ENCODE measurements at places on chromosomes 7 and 10.
A peak's percentile ranks its signal among the peaks of the same experiment; 100 is the strongest.

- no peak for DNase-seq
Measured at GRCh38 chr7:139823959-139824521, 5.0 kb upstream of the TBXAS1 start.

DNA sequence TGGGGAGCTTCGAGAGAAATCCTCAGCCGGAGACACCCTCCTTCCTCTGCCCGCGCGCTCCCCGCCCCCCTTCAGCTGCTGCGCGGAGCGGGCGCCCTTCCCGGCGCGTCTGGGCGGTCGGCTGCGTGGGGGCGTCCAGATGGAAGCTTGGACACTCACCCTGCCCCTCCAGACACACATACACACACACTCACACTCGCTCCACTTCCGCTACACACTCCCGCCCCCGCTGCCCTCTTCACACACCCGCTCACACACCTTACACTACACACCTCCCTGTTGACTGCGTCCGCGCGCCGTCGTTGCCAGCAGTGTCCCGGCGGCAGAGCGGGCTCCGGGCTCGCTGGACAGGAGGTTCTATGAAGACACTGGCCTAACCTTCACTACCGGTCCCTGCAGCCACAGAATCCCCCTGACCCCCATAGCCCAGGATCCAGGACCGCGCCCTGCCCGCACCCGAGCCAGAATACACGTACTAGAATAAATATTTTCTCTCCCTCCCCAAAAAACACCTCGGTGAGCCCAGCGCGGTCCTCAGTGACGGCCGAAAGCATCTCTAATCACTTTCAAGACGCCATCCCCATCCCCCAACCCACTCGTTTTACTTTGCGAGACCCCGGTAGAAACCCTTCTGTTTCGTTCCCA lies 1.1 kb upstream of the EGR2 start:
- DNase-seq = no peak

GRCh38 chr7:104931181-104931781 lies 82.7 kb upstream of the KMT2E start:
- no peak for DNase-seq

- no peak for DNase-seq
Measured at GRCh38 chr7:26393818-26394217, 102.2 kb downstream of the SNX10 start.

DNA sequence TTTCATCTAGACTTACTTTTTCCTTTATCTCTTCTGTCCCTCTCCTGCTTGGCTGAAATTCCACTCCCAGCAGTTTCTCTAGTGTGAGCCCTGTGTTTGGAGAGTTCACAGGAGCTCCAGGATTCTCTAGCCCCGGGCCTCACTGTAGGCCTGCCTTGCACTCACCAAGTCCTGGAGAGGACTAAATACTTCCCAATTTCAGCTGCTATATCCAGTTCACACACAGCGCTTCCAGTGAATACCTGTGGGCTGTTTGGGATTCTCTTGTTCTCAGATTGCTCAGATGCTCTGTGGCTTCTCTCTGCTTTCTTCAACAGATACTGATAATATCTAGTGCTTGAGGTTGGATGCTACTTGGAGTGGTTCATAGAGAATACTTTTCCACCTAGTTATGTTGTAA lies 46.0 kb downstream of the MINPP1 start:
- no peak for DNase-seq

GRCh38 chr10:124162774-124163354 lies 69.5 kb upstream of the CHST15 start:
- DNase-seq = no peak

GRCh38 chr7:117171106-117171505 lies 151.8 kb downstream of the WNT2 start:
- DNase-seq = no peak

DNA sequence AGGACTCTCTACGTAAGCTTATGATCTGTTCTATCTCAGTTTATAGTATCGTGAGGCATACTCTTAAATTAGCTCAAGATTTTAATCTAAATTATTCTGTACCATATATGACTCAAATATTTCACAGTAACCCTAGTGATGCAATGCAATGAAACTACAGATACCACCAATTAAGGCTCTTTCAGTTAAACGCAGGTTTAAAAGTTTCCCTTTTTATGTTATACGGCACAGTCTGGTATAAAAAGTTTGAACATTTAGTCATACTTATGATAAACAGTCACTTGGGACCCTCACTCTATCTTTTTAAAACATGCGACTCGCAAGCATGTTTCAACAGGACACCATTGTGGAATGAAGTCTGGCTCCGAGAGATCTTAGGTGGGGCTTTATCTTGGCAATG lies 107.2 kb downstream of the CDK6 start:
- no peak for DNase-seq

DNA sequence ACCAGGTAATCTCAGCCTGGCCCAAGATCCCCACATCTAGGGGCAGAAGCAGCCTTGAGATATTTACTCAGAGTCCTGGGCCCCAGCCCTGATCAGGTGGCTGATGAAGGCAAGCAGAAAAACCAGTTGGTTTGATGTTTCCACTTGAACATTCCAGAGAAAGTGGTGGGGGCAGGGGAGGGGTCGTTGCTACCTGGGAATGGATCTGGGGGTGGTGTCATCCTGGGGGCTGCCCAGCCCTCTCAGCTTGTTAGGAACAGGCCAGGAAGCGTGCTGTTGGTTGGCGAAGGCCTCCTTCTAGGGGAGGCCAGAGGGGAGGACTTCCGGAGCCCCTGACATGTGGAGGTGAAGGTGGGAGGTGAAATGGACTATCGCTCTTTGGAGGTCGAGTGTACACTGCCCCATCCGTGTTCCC lies 3.7 kb upstream of the ABHD11 start:
- no peak for DNase-seq

DNA sequence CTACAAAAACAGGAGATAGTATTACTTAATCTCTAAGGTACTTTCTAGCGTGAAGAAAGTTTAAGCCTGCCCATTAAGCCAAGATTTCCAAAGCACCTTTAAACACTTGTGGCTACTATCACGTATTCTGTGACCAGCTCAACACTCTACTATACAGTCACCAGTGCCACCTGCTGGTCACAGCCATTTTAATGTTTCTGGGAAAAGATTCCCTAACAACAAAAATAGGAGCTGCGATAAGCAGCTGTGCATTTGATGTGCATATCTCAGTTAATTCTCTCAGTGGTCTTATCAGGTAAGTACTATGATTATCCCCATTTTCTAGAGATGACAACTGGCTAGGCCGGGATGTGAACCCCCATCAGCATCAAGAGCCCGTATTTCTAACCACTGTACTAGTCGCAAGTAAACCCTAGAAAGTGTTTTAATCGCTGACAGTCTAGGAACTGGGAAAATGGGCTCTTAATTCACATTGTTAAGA lies 860 bp downstream of the SEC31B start:
- peak; percentile 19 for DNase-seq

GRCh38 chr7:30114536-30115238 lies 20.1 kb upstream of the MTURN start:
- DNase-seq = no peak

GRCh38 chr10:20674926-20675325 lies 222.2 kb downstream of the NEBL start:
- no peak for DNase-seq

GRCh38 chr10:21130683-21131442 lies 233.8 kb upstream of the NEBL start:
- no peak for DNase-seq

DNA sequence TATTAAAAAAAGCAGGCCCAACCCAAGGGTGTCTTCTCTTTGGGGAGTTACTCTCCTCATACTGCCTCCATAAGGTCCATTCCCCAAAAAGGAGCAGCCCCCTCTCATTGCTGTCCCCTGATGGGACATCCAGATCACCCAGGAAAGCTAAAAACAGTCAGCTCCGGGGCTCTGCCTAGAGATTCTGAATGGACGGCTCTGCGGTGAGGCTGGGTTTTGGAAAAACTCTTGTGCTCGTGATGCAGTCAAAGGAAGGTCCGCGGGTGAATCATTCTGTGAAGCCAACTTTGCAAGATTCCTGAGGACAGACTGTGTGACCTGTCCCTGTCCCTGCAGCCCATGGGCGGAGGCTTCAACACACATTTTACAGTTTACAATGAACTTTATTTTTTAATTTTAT lies 351.5 kb downstream of the TYW1 start:
- DNase-seq = no peak

DNA sequence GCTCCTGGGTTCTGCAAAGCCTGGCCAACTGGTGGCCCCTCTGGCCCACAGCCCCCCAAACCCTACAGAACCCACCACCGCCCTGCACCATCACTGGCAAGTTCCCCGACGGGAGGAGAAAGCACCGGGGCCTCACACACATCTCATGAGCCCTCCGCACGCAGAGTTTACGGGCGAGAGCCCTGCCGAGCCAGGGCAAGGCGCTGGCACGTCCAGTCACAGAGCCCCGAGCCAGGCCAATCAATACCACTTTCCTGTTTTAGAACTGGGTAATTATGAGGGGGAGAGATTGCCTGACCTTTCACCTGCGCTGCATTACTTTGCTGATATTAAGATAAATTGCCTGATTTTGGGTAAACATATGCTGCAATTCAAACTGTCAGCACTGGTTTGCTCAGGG lies 113.3 kb downstream of the EBF3 start:
- DNase-seq = no peak

DNA sequence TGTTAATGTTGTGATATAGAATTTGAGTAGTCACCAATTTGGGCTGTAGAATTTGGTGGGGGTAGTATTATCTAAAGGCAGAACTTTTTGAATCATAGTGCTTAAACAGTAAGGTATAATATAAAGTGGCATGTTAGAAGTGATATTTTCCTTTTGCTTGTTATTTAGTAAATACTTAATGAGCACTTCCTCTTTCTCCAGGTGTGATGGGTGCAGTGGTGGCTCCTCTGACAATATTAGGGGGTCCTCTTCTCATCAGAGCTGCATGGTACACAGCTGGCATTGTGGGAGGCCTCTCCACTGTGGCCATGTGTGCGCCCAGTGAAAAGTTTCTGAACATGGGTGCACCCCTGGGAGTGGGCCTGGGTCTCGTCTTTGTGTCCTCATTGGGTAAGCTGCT lies 10.5 kb downstream of the GHITM start:
- no peak for DNase-seq

GRCh38 chr7:149558149-149558861 lies 60.7 kb upstream of the ZNF746 start:
- DNase-seq = no peak

DNA sequence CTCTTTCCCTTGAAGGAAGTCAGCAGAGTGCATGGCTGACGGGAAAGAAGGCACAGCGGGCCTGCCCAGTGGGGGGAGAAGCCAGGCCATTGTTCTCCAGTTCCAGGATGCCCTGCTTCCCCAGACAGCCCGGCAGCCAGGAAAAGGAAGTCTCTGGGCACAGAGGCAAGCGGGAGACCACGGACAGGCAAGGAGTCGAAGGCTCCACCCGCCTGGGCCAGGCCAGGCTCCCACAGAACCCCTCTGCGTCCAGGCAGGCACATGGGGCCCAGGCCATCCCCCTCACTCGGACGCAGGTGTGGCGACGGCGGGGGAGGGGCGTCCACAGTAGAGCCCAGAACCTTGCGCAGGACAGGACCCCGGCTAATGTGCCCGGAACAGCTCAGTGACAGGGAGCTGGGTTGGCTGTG lies 8.7 kb downstream of the GPR146 start:
- DNase-seq = no peak

DNA sequence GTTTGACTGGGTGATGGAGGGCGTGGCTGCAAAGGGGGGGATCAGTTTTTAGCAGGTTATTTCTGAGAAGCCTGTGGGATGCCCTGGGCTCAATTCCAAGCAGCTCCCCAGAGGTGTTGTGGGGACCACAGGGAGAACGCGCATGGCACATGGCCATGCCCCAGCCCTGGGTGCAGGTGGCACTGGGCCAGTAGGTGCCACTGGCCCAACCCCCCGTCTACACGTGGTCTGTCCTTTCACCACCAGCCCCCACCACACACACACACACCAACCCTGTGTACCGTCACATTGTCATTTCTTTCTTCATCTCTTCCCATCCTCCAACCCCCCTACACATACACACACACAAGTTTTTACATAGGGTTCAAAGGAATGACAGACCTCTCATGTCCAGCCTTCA lies 115.1 kb upstream of the STK17A start:
- no peak for DNase-seq

GRCh38 chr7:131015657-131015958 lies 281.6 kb upstream of the KLF14 start:
- DNase-seq = no peak

GRCh38 chr10:31419394-31420063 lies 100.5 kb downstream of the ZEB1 start:
- DNase-seq = no peak

GRCh38 chr7:78383096-78383880 lies 584.7 kb downstream of the PHTF2 start:
- no peak for DNase-seq

GRCh38 chr10:117653170-117653515 lies 110.6 kb downstream of the EMX2 start:
- no peak for DNase-seq

GRCh38 chr7:78702770-78703169 lies 750.7 kb downstream of the MAGI2 start:
- no peak for DNase-seq

DNA sequence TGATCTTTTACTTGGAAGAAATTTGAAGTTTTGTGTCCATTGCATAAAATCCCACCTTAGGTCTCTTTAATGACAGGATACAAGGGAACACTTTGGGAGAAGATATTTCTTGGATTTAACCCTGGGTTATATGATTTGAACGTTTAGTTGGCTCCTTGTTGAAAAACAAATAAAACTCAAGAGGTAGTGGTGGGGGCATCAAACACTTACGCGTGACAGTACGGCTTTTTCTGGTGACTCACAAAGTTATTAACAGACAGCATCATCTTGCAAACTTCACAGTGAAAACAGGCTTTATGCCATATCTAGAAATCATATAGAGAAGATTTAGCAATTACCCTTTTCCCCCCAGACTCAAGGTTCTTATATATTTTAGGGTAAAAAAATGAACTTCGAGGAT lies 699 bp downstream of the NRAP start:
- no peak for DNase-seq

DNA sequence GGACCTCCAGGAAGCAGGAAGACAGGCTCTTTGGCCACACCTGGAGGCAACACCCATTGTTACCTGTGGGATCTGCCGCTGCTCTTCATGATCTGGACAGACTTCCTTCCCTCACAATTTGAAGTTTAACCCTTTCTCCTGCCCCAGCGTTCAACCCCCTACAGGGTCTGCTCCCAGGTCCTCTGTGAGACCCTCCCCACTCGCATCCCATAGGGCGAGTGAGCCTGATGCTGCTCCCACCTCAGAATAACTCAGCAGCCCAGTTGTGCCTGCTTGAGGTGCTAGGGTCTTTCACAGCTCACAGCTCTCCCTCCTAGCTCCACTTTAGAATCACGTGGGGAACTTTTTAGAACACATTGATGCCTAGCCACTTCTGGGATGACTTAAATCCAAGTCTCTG lies 61.8 kb upstream of the C10orf90 start:
- DNase-seq = no peak

GRCh38 chr10:115727129-115727528 lies 545.9 kb downstream of the GFRA1 start:
- no peak for DNase-seq
